ENCODE measurements at places on chromosomes 1 and 21. TPM values are rescaled to one million over a fixed set of nuclear protein-coding genes. Genes with fewer than 3 reads are reported as not detected.

Gene PTCH2
- total RNA-seq: 0.94 TPM

Gene TNNI3K
- not detected for total RNA-seq

Gene SEC16B
- total RNA-seq: not detected

Gene DMRTA2
- not detected for total RNA-seq

Gene TIMM17A
- 45.1 TPM for total RNA-seq

Gene EFNA1
- total RNA-seq: not detected

Gene SCMH1
- total RNA-seq: 24.7 TPM

Gene S100A2
- 1.8 TPM for total RNA-seq

Gene LORICRIN
- total RNA-seq: not detected

Gene CHI3L1
- total RNA-seq: not detected

Gene C1orf216
- 13.2 TPM for total RNA-seq

Gene IRF6
- total RNA-seq: not detected

Gene MARK1
- not detected for total RNA-seq

Gene XPR1
- 18.0 TPM for total RNA-seq

Gene FOXD2
- total RNA-seq: 0.20 TPM

Gene REN
- not detected for total RNA-seq

Gene SLC26A9
- total RNA-seq: not detected
